ENCODE measurements at places on chromosomes 1 and 21.

GRCh38 chr1:245512980-245513578 lies 358.3 kb downstream of the KIF26B start:
- DNase-seq, result no peak

- no peak for DNase-seq
Measured at GRCh38 chr1:226827458-226827857, 43.0 kb upstream of the PSEN2 start.

DNA sequence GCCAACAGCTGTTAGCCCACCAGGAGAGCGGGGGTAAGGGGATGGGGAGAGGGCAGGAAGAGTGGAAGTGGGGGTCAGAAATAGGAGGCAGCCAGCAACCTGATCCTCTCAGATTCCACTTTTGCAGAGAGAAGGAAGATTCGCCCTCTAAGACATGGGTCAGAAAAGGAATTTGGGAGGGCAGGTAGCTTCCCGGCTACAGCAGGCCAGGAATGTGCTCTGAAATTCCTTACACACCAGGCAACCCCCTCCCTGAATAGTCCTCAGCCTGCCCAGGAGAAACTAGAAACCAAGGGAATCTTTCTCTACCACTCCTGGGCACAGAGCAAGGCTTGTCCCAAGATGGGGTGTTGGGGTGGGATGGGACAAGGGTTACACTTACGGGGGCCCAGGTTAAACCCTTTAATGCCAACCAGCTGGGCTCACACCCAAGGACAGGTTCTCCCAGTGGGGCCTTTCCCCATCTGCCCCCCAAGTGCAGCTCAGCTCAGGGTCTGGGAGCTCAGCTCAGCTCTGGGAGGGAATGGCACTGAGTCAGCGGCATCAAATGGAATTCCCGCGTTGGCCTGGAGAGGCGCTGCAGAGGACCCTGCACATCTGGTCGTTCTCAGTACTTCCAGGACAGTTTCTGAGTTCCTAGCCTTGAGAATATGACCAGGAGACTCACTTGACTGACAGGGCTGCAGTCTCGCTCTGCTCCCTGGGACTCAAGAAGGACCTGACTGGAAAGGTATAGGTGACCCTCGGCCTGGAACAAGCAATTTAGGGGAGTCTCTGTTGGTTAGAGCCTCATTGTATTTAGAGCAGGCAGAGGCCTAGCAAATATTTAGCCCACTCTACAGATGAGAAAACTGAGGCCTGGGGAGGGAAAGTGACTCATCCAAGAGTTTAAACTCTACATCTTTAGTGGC lies 761 bp downstream of the TNNT2 start:
- DNase-seq, result no peak

- no peak for DNase-seq
Measured at GRCh38 chr1:186605762-186606350, 74.4 kb downstream of the PTGS2 start.

DNA sequence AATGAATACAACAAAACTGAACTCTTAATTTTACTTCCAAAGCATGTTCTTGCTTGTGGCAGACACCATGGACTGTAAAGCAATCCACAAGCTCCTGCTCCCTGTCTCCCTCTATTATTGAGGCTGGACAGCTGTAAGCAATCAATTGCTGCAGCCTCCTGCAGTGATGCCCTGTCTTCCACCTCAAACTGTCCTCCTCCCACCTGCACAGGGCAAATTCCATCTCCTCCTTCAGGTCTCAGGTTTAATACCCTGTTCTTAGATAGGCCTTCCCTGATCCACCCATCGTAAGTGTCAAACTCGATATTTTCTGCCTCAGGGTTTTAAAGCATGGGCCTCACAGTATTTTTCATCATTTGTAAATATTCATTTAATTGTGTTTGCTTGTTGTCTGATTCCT lies 81.8 kb downstream of the LYST start:
- no peak for DNase-seq

DNA sequence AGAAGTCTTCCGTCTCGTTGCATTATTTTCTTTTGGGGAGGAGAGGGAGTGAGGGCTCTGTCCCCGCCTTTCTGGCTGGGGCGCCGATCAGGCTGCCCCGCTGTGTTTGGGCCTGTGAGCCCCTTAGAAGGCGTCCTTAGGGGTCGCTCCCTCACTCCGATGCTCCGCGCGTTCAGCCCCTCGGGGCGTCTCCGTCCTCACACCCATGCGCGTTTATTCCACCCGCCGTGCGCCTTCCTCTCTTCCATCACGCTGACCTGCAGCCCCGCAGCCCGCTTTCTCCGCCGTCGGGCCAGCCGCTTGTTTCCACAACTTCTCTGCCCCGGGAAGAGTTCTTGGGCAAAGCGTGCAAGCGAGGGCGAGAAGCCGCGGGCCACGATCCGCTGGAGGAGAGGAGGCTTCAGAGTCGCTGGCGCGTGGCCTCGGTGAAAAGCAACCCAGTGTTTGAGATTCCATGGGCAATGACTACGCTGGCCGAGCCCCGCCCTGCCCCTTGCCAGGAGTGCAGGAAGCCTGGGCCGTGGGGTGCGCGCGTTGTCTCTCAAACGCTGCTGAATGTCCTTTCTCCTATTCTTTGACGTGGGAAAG lies 27.7 kb downstream of the TRIM11 start:
- DNase-seq, result no peak

DNA sequence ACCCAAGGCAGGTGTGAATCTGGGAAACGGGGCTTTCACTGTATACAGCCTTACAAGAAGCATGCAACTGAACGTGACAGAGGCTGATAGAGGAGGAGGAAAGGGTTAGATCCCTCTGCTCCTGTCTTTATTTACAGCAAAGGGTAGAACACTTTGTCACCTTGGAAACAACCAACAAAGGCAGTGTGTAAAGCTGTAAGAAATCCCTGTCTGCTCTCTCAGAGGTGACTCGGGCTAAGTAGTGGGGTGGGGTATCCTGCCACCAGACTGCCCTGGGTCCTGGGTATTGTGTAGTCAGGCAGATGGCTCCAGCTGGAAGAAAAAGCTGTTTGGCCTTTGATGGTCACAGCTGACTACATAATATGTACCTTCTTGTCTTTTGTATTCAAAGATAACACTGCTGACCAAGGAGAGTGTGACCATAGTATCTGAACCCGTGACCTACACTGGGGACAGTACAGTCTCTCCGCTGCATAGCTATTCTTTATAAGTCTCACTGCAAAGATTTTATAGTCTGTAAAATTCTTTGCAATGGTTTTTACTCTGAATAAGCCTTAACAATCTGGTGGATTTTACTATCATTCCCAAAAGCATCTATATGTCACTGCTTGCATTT lies 22.1 kb upstream of the POU2F1 start:
- DNase-seq, result no peak

- no peak for DNase-seq
Measured at GRCh38 chr1:21587602-21587953, 78.4 kb downstream of the ALPL start.

DNA sequence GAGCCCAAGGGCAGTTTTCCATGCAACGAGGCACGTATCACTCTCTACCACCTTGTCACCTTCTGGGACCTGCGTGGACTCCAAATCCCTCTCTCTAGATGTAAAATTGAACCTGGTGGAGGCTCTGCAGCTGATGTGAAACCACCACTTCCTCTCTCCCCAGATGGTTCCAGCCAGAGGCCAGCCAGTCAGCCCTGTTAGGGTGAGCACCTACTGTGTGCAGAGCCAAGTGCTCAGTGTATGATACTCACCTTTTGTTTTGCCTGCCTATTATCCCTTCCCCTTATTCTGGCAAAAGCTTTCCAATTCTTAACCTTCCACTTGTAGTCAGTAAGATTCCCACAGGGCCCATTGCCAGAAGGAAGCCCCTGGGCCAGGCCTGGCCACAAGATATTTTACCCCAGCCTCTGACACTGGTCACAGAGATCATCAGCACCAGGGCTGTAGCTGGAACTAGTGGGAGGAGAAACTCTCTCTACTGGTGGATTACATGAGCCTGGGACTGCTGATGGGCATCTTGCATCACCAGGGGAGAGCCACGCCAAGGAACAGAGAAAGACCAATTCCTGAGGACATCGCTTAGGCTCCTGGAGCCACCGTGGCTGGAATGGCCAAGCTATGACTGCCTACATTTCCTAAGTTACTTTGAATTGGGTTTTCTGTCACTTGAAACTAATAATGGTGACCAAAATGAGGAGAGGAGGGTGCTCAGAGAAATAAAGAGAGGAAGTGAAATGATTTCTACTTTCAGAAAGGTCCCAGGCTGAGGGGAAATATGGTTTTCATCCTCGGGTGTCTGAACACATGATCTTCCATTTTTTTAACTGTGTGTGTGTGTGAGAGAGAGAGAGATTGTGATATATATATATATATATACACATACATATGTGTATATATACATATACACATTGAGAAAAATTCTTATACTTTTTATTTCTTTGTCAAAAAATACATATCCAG lies 26.6 kb upstream of the RD3 start:
- DNase-seq, result no peak

GRCh38 chr1:43312663-43313515 lies 12.1 kb downstream of the TIE1 start:
- DNase-seq, result no peak
